ENCODE measurements at places on chromosomes 2 and 18.
A peak's percentile ranks its signal among the peaks of the same experiment; 100 is the strongest.

- no peak for DNase-seq
These were observed 432.6 kb upstream of the MMADHC start for GRCh38 chr2:150020221-150020620.

DNA sequence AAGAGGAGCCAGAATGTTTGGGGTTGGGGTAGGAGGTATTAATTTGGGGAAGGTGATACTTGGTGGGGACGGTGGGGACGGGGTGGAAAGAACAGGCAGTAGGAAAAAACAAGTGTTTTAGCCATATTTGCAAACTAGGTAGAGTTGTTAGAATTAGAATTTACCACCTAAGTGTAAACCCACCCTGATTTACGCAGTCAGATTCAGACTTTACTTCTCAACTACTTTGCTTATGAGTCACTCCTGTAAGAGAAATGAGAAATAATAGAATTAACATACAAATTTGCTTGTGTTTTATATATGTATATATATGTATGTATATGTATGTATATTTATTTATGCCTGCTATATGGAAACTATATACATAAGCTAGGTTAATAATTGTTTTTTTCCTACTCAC, 1168.2 kb upstream of the ZEB2 start:
- DNase-seq = no peak

- peak; percentile 64 for DNase-seq
These were observed 27.9 kb upstream of the MBP start for GRCh38 chr18:77160515-77160914.

- DNase-seq = peak; percentile 70
These were observed 35.4 kb downstream of the INPP4A start for GRCh38 chr2:98479959-98480524.

DNA sequence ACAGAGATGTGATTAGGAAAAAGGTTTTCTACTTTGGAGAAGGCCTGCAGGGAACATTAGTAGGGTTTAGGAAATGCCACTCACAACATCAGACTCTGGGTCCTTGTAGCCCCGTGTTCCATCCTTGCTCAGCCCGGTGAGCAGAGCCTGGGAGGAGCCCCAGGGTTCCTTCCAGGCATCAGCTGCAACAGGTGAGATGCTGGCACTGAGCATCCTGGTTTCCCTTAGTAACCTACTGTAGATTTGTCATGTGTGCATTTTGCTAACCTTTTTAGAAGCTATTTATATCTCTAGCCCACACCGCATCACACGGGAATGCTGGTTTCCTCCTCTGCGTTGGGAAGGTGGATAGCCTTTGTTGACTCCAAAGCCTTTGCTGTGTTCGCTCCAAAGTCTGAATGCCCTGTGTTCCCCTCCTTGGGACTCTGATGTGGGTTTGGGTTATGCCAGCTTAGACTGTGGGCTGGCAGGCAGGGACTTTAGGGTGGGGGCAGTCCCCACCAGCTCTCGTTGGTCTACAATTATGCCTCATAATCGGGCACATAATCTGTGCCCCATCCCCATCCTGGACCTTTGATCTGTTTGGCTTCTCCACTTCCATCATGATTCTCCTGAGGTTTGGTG, 69.3 kb downstream of the TMEM247 start:
- no peak for DNase-seq

Measured in islet precursor cell (in vitro differentiated cells).